ENCODE measurements at places on chromosomes 5 and 9.

DNA sequence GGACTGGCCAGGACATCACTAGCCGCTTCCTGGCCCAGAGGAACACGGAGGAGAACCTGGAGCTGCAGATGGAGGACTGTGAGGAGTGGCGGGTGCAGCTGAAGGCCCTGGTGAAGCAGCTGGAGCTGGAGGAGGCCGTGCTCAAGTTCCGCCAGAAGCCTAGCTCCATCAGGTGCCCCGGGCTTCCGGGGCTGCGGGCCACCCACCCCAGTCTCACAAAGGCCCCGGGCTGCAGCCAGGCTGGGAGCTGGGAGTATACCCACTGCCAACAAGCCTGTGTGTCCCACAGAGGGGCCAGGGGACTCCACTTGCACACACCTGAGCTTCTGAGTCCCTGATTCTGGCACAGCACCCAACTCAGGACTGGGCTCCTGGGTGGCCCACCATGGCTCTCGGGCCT is 1.7 kb upstream of the RABL6 start:
- DNase-seq: no peak

GRCh38 chr5:67795781-67796477 is 419.6 kb upstream of the PIK3R1 start:
- no peak for DNase-seq

GRCh38 chr9:133113949-133114885 is 6.8 kb downstream of the RALGDS start:
- no peak for DNase-seq

- no peak for DNase-seq
Observed at GRCh38 chr5:65832603-65833228, 93.7 kb upstream of the ERBIN start.

GRCh38 chr9:83432104-83432627 is 106.0 kb downstream of the FRMD3 start:
- DNase-seq: no peak

DNA sequence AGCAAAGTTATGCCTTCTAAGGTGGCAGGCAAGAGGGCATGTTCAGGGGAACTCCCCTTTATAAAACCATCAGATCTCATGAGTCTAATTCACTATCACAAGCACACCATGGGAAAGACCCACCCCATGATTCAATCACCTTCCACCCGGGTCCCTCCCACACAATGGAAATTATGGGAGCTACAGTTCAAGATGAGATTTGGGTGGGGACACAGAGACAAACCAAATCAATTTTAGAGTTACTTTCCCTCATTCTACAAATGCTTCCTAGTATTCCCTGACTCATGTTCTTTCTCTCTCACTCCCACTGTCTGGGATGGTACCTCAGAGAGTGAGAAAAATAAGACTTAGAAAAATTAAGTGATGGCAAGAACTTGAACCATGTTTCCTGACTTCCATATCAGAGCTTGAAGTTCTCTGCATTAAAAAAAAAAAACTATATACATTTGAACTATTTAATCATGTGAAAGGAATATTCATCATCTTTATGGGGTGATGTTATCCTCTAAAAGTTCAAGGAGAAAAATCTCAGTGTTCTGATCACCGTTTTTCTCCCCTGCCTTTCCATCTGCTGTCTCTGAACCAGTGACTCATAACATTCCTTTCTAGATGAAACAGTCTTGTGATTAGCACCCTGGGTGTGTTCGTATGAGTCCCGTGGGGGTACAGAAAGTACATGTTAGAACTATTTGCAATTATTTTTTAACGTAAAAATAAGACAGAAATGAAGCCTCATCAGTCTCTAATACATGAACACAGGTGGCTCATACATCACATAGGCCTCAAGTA is 282.9 kb downstream of the SLF1 start:
- no peak for DNase-seq

DNA sequence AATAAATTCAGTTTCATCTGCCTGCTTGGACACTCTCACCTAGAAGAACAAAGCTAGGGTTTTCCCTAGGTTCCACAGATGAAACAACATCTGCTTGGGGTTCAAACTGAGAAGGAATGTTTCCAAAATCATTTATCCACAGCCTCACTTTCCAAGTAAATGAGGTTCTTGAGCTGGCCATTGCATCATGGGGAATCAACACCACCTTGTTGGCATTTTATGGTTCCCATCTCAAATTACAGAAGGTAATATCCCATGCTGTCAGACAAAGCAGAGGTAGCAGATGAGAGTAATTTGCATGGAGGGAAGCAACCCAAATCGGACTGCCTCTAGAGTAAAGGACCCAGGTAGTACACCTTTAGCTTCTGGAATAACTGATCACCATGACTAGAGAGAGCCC is 10.5 kb upstream of the NR4A3 start:
- DNase-seq: no peak

DNA sequence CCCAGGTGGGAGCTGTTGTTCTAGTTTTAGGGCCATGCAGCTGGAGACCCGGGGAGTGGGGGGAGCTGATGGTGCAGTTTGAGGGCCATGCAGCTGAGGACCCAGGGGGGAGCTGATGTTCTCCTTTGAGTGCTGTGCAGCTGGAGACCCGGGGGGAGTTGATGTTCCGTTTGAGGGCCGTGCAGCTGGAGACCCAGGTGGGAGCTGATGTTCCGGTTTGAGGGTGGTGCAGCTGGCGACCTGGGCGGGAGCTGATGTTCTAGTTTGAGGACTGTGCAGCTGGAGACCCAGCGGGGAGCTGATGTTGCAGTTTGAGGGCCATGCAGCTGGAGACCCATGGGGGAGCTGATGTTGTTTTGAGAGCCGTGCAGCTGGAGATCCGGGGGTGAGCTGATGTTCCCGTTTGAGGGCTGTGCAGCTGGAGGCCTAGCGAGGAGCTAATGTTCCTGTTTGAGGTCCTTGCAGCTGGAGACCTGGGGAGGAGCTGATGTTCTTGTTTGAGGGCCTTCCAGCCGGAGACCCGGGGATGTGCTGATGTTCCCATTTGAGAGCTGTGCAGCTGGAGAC is 14.6 kb downstream of the PDCD6 start:
- no peak for DNase-seq

GRCh38 chr9:108133680-108134079 is 644.1 kb upstream of the KLF4 start:
- no peak for DNase-seq

GRCh38 chr9:84996029-84996428 is 326.5 kb downstream of the NTRK2 start:
- DNase-seq: no peak

DNA sequence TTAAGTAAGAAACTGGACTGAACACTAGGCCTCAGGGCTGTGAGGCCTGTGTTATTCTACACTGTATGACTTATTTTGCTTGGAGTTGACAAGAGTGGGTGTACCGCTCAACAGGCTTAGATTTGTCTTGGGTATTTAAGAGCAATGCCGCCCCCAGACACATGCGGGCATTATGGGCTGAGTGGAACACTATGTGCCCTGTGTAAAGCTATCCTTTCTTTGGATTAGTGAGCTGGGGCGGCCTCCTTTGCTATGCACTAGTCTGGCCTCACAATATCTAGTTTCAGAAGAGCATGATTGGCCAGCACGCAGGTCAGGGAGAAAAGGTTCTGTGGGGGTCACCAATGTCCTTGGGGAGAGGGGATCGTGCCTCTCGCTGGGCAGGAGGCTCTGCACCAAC is 206.3 kb upstream of the GDNF start:
- no peak for DNase-seq

- no peak for DNase-seq
Observed at GRCh38 chr5:155885199-155885598, 441.8 kb upstream of the SGCD start.

- no peak for DNase-seq
Observed at GRCh38 chr5:173720953-173721600, 104.6 kb upstream of the BOD1 start.

DNA sequence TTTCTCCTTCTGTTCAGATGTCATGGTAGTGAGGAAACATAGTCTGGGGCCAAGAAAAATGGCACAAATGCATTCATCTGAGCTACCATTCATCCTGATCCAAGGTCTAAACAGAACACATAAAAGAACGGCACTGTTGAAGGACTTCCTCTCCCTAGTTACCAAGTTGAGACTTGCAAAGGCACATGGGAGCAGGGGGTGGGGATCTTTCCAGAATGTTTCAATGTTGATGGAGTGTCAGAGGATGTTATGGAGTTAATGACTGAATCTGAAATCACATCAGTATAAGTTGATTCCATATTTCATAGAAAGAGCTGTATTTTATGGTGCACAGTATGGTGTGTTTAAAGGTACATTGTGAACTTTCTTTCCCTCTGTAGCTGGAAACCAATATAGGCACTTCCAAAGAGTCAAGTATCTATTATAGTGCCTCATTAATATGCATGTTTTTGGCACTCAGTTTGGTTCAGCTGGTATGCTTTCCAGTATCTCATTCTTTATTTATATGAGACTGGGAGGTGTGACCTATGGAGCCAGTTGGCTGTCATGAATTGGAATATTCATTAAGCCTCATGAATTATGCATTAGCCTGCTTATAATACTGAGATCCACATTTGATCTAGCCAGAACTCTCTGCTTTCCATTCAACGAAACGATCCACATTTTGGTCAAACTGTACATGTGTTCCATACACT is 603.0 kb downstream of the NR2F1-AS1 start:
- DNase-seq: no peak

- DNase-seq: no peak
Observed at GRCh38 chr9:3898461-3899218, 372.8 kb upstream of the RFX3 start.

DNA sequence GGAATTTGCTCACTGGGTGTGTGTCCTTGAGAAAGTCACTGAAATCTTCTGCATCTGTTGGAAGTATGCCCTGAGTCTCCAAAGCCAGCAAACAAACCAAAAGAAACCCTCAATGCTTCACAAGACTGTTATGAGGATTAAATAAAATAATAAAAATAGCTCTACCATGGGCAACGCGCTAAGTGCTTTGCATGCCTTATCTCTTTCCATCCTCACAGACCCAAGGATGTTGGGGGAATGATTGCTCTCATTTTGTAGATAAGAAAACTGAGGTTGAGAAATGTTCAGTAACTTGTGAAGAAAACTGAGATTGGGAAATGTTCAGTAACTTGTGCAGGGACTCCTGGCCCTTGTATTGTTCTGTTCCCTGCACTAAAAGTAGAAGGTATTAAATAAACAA is 7.9 kb downstream of the HAND1 start:
- no peak for DNase-seq

- DNase-seq: peak; percentile 29
Observed at GRCh38 chr9:34994260-34994899, 4.8 kb downstream of the DNAJB5 start.

DNA sequence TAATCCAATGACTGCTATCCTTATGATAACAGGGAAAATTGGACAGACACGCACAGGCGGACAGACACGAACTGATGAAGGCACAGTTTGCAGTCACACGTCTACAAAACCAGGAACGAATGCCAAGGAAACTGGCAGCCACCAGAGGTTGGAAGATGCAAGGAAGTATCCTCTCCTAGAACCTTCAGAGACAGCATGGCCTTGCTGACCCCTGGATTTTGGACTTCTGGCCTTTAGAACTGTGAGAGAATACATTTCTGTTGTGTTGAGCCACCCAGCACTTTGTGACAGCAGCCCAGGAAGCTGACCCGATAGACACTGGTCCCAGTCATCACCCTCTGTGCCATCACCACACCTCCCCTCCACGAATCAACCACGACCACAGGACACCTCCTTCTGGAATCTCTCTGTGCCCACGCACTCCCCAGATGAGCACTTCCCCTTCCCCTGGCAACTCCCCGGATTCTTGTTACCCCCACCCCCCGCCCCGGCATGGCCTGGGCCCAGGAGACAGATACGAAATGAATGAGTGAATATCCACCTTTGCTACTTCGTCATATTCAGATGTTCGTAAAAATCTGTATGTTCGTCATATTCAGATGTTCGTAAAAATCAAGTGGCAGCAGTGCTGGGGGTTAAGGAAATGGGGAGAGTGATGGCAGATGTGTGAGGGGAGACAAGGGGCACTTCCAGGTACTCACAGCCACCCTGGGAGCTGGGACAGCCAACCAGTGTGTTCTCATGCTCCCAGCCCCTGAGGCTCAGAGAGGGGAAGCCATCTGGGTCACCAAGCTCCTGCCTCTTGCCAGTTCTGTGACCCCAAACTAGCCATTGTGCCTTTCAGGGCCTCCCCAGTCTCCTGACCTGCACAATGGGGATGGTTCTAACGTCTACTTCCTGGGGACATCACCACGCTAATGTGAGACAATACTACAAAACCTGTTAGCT is 18.5 kb downstream of the GBGT1 start:
- DNase-seq: no peak

- DNase-seq: no peak
Observed at GRCh38 chr5:124262470-124262869, 484.0 kb downstream of the ZNF608 start.

DNA sequence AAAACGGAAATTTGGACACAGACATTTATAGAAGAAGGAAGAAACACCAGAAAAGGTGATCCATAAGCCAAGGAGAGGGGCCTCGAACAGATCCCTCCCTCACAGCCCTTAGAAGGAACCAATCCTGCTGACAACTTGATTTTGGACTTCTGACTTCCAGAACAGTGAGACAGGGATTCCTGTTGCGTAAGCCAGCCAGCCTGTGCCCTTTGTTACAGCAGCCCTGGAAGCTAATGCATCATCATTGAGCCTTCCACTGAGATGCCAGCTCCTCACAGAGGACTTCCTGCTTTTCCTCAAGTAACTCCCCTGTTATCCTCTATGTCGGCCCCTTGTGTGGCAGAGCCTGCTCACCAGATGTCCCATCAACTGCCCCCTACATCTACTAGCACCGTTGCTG is 94.1 kb downstream of the JMY start:
- no peak for DNase-seq

- DNase-seq: no peak
Observed at GRCh38 chr5:159048298-159048697, 51.4 kb downstream of the EBF1 start.

DNA sequence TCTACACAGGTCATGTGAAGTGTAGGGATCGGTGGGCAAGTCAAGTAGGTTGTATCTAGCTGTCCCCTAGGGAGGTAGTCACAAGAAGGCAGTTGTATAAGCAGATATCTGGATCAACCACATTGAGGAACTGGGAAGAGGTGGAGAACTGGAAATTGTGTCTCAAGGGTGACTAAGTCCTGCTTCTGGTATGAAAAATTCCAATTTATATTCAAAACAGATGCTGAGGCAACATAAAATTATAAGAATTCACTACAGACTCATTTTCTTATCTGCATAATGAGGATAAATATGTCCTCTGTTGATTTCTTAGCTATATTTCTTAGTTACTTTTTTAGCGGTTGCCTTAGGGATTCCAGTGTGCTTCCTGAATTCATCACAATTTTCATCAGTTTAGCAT is 46.8 kb downstream of the GALNT12 start:
- no peak for DNase-seq

- no peak for DNase-seq
Observed at GRCh38 chr9:2271426-2271825, 256.3 kb downstream of the SMARCA2 start.

GRCh38 chr9:90165281-90165680 is 477.3 kb downstream of the DIRAS2 start:
- no peak for DNase-seq

DNA sequence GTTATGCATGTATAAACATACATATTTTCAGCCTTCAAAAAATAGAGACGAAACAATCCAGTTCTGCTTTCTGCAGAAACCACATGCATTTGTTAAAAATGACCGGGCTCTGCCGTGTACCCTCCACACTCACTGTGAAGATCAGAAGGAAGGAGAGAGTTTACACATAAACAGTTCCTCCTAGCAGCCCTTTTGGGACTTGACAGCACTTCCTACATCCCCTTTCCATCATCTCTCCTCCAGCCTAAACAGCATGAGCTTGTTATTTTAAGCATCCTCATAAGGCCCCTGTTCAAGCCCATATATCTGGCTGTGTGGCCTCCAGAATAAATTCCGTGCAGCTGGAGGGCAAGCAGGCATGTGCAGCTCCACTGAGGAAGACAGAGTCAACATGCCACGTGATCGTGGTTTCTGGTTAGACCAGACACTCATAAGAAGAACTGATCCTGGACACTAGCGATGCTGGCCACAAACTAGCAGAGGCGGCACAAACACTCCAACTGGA is 42.2 kb downstream of the NIPAL4 start:
- DNase-seq: no peak
